ENCODE measurements at places on chromosomes 5 and 9.

DNA sequence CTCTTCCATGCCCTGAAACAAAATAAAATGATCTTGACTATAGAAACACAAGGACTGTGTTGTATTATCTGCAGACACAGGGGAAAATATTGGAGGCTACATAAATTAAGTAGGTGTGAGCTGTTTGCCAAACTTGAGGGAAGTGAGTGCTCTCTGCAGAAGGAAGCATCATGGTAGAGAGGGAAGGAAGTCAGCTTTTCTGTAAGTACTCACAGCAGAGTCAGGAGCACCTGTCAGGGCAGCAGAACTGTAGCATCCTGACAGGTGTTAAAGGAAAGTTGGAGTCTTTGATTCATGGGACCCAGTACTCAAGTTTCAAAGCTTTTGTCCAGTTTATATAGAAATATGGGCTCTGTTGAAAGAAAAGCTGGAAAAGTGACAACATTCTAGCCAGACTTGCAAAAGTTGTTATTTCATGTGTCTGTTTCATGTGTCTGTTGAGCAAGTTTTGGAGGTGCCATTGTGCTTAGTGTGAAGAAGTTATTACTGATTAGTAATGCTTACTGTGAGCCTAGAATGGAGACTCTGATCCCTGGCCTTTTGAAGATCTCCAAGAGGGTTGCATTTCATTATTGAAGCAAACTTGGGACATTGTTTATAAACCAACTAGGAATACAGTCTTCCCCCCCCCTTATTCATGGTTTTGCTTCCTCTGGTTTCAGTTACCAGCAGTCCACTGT is 194.7 kb downstream of the SPATA31D1 start:
- no peak for DNase-seq

GRCh38 chr5:134073404-134073803 is 41.1 kb upstream of the TCF7 start:
- no peak for DNase-seq

GRCh38 chr5:179780362-179780761 is 13.4 kb upstream of the LTC4S start:
- DNase-seq, result no peak

- no peak for DNase-seq
Measured at GRCh38 chr9:4714266-4715016, 26.6 kb downstream of the AK3 start.

DNA sequence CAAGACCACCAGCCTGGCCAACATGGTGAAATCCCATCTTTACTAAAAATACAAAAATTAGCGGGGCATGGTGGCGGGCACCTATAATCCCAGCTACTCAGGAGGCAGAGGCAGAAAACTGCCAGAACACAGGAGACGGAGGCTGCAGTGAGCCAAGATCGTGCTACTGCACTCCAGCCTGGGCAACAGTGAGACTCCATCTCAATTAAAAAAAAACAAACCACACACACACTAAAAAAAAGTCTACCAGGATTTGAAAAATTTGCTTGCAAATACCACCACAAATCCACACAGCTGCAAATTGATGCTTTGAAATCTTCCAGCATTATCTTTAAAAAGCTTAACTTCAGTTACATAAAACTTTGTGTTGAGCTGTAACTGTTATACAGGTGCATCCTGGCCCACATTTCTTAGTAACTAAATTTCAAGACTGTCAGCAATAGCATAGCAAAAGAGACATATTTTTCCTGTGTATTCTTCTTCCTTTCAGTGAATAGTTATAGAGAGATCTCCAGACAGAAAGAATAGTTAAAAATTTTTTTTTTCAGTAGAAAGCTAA is 6.8 kb downstream of the CHD1 start:
- DNase-seq, result no peak

GRCh38 chr9:11128156-11128555 is 515.4 kb upstream of the PTPRD start:
- DNase-seq, result no peak
